Femur (tissue), 1 donor: ENCODE measurements at places on chromosomes 12 and 14.

DNA sequence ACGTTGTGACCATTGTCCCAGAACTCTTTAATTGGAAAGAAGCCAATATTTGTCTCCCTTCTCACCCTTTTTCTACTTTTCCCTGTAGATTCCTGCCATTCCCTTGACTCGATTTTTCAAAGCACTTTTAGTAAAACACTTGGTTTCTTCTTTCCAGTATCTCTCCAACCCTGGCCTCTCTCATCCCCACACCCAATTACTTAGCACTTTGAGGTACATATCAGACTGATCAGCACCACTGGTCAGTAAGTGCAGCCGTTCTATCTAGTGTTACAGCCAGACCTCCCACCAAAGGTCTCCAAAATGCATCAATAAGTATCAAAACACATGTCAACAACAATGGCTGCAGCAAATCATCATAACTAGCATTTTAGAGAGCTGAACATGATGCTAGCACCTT, 141.9 kb downstream of the BTG1 start:
- DNase-seq, result no peak

DNA sequence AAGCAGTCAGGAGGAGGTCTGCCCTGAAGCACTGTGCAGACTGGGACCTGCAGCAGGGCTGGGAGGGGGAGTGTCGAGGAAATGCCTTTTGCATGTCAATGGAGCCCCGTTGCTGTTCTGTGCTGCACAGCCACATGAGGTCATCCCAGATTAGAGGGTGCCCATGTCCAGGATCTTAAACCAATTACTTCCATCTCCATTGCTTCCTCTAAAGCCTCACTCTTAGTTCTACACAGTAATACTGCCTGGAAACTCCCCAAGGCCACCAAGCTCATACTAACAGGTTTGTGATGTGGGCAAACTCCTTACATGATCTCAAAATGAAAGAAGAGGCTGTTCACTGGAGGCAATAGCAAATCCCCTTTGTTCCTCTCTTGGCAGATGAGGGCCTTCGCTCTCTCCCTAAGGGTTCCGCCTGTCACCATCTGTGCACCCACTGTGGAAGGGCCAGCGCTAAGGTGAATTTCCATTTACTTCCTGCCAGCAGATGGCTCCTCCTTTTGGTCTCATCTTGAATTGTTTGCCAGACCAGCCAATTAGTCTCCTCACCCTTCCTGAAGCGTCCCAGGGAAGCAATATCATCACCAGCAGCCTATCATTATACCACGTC, 35.4 kb upstream of the LTA4H start:
- no peak for DNase-seq

DNA sequence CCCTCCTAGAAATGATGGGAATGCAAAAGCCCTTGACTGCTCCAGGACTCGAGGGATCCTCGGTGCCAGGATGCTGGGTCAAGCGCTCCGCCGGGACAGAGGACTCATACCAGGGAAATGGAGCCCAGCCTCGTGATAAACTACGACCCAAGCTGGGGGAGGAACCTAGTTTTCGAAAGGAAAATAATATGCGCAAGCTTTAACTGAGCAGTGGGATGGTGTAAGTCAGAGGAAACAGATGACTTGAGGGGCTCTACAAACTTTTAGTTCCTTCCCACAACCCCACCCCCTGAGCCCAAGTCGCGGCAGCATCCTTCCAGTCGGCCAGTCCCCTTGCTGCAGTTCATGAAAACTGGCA, 654 bp upstream of the SUPT16H start:
- no peak for DNase-seq

GRCh38 chr14:31596342-31597095, 35.3 kb downstream of the NUBPL start:
- DNase-seq, result no peak

- DNase-seq, result peak; percentile 87
Observed at GRCh38 chr12:54352022-54352531, 12.2 kb downstream of the GPR84 start.

GRCh38 chr12:79302162-79302814, 388.5 kb downstream of the PAWR start:
- DNase-seq, result no peak

GRCh38 chr12:25101092-25101445, 93.9 kb downstream of the DNAI7 start:
- no peak for DNase-seq

- no peak for DNase-seq
Observed at GRCh38 chr14:36510078-36510799, 9.8 kb downstream of the NKX2-1 start.

- DNase-seq, result no peak
Observed at GRCh38 chr12:121222847-121223246, 12.9 kb downstream of the P2RX4 start.

- DNase-seq, result peak; percentile 86
Observed at GRCh38 chr12:54038871-54039414, 6.1 kb downstream of the HOXC5 start.

DNA sequence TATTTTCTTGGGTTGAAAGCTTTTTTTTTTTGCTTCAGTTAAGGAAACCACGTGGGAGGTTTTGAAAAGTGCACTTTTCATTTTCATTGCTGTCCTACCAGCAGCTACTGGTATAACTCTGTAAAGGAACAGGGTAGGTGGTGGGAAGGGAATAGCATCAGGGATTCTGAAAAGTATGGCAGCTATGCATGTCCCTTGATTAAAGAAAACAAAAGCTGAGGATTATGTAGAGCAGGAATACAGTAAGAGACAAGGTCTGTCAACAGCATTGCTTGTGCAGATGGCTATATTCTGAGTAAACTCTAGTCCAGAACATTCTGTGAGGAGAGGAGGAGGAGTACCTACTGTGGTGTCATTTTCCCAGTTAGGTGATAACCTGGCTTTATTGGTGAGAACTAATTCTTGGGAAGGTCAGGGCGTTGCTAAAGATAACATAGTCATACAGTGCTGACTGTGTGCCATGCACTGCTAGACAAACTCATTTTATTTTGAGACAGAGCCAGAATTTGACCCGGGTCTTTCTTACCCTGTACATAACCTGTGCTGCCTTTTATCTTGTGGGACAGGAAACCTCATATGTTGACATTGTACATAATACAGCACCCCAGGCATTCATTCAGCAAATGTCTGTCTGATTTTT, 80.3 kb upstream of the TRAF3 start:
- no peak for DNase-seq

DNA sequence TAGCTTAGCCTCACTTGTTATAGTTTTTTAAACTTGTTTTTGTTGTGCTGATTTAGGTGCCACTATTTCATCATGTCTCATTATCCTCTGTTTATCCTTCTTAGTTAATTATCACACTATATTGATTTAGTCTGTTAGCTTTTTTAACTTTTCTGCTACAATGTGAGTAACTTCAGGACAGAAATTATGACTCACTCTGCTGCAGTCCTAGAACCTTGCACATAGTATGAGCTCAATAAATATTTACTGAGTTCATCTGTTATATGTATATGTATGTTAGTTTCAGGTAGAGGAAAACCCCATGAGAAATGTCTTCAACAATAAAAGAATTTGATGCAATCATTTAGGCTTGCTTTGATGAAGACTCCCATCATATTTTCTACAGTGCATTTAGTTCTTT, 224.3 kb upstream of the NAV3 start:
- DNase-seq, result no peak

- peak; percentile 71 for DNase-seq
Observed at GRCh38 chr12:89345830-89346740, 6.2 kb downstream of the DUSP6 start.

- DNase-seq, result peak; percentile 64
Observed at GRCh38 chr14:104350463-104351185, 212.2 kb downstream of the KIF26A start.

GRCh38 chr12:109572506-109572845, 828 bp downstream of the MMAB start:
- DNase-seq, result no peak

- no peak for DNase-seq
Observed at GRCh38 chr12:3770891-3771290, 18.0 kb upstream of the CRACR2A start.

GRCh38 chr14:24067133-24068082, 4.0 kb upstream of the CPNE6 start:
- DNase-seq, result no peak

DNA sequence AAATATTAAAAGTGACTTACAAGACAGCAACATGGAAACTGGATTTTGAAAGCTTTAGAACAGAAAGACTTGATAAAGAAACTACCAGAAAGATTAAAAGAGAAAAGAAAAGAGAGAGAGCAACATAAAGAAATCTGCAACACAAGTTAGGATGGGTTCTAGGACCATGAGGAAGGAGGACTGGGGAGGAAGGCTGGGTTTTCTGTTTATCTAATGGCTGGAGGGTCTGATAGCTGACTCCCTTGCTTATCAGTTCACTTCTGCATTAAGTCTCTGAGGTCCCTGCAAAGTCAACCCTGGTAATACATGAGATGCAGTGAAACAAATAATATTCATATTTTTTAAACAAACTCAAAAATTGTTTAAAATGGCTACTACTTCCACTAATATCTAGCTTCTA, 90.1 kb downstream of the RPAP3 start:
- no peak for DNase-seq

DNA sequence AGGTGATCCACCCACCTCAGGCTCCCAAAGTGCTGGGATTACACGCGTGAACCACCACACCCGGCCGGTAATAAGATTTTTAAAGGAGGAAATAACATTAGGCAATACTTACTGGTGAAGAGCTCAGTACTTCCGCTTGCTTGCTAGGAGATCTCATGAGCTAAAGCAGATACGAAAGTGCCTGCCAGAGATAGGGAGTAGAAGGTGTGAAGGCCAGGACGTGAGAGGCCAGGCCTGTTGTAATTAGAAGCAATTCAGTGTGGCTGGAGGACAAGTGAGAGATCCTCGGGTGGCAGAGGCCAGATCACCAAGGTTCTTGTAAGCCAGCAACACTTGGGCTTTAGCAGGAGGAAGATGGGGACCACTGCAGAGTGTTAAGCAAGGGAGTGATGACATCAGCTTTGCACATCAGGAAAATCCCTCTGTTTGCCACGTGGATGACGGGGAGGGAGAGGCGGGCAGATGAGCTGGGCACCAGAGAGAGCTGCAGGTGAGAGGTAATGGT, 7.6 kb downstream of the TECPR2 start:
- DNase-seq, result no peak

DNA sequence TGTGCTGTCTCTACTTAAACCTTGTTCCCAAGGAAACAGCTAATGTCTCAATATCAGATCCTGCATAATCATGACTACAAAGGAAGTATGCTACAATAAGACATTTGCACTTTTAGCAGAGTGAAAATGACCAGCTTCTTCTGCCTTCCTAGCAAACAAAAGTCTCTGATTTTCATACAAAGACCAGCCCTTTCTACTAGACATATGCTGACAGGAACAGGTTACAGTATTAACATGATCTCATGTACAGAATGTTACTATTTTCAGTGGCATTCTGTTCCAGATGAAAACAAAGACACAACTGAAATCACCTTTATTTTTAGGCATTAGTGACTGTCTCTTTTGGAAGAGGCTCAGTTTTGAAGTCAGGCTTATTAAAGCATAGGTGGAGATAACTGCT, 228.6 kb downstream of the MED13L start:
- no peak for DNase-seq

- no peak for DNase-seq
Observed at GRCh38 chr12:109535863-109536250, 37.4 kb downstream of the MMAB start.

- DNase-seq, result no peak
Observed at GRCh38 chr12:131279281-131279921, 325.7 kb downstream of the ADGRD1 start.

DNA sequence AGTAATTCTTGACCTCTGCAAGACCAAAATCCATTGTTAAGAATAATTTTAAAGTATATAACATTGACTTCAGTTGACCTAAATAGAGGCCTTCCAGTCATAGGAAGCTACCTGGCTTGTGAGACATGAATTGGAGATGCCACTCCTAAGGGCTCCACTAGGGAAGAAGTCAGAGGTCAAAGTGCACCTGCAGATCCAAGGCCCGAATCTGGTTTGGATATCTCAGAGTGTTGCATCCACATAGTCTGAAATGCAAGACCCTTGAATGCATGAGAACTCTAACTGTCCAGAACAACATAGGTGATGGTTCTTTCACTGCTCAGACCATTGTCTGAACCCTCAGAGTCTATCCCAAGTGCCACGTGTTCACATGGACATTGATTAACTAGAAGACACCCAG, 22.4 kb downstream of the RFX4 start:
- DNase-seq, result no peak

- DNase-seq, result no peak
Observed at GRCh38 chr12:124544311-124544970, 23.0 kb downstream of the NCOR2 start.

DNA sequence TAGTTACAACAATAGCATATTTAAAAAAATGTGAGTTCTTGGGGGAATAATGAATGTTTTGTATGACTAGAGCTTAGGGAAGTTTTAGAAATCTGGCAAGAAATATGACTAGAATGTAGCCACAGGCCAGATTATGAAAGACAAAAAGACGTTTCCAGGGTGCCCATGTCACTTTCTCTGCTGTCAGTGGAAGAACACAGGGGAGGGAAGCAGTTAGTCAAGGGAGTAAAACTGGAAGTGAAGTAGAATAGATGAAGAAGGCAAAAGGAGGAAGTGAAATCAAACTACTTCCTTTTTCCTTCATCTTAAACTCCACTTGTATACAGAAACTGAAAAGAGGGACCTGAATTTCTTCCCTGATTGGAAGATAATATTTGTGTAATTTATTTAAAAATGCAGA, 81.2 kb upstream of the ATP2B1 start:
- DNase-seq, result no peak

DNA sequence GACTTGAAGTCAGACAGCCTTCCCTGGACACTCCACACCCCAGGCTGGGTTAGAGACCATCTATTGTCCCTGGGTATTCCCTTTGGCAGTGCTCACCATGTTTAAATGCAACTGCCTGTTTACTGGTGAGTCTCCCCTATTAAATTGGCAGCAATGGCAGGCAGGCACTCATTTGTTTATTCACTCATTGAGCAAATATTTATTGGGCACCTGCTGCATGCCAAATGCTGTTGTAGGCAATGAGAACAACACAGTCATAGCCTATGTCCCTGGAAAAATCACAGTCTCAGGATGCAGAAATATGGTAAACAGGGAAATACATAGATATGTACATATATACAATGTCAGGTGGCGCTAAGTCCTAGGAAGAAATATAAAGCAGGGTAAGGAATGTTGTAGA, 212.8 kb downstream of the SUDS3 start:
- no peak for DNase-seq

DNA sequence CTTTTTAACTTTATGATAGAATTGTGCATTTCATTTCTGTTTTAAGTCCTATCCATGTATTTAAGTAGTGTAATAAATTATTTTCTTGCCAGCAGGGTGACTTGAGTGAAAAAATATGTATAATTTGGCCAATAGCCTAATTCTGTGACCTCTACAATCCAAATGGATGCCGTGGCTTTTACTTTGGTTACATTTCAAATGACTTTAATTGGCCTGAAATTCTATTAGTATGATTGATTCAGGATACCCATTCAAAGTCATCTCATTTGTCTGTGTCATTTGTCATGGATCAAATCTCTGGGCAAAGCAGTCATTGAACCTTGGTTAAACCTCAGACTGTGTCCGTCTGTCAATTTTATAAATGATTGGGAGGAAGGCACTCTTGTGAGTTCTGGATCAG, 29.6 kb downstream of the CRADD start:
- DNase-seq, result no peak
